ENCODE measurements at places on chromosomes 16 and 17.

DNA sequence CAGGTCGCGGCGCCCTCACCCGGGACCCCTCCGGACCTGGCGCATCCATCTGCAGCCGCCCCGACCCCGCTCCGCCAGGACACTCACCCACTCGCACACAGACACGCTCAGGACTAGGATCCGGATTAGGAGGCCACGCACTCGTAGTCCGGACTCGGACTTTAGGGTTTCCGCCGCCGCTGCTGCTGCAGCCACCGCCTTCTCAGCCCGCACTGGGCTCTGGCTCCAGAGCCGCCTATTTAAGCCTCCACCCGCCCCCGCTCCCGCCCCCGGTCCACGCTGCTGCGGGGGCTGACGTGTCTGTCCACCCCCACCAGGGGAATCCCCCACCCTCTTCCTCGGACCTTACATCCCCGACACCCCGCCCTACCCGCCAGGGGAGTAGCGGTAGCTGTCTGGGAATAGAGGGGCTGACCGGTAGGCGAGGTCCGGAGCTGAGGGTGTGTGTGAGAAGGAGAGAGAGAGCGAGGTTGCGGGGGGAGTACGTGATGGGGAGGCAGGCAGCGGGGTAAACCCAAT is at the start of gene RRAD:
TSS of gene RRAD (minus strand) at position 214 of the 519 bp plus-strand sequence. CDS start 356 bp downstream, outside the sequence.
- no peak for DNase-seq

DNA sequence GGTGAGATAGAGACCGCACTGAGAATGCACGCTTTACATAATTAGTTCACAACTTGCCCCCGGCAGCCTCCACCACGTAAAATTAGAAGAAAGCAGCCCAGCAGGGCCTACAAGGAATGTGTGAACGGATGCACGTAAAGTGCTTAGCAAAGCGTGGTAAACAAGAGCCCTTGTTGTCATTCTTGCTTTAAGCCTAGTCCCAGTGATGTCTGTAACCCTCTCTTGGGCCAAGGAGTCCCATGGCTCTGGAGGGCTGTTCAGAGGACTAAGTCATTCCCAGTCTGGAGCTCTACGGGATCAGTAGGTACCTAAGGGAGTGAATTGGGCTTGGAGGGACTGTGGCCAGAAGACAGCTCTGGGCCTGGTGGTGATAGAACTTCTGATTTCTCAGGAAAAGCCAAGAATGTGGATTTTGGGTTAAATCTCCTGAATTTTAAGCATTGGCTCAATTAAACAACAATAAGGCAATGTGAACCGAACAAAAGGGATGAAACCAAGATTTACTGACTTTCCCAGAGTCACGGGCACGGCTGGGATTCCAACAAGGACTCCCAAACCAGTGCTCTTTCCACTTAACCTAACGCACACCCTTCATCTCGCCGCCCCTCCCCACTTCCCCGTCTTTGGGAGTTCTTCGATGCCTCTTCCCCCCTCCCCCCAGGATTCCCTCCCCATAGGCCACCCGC is 775 bp upstream of the CHP2 start:
- DNase-seq: no peak

DNA sequence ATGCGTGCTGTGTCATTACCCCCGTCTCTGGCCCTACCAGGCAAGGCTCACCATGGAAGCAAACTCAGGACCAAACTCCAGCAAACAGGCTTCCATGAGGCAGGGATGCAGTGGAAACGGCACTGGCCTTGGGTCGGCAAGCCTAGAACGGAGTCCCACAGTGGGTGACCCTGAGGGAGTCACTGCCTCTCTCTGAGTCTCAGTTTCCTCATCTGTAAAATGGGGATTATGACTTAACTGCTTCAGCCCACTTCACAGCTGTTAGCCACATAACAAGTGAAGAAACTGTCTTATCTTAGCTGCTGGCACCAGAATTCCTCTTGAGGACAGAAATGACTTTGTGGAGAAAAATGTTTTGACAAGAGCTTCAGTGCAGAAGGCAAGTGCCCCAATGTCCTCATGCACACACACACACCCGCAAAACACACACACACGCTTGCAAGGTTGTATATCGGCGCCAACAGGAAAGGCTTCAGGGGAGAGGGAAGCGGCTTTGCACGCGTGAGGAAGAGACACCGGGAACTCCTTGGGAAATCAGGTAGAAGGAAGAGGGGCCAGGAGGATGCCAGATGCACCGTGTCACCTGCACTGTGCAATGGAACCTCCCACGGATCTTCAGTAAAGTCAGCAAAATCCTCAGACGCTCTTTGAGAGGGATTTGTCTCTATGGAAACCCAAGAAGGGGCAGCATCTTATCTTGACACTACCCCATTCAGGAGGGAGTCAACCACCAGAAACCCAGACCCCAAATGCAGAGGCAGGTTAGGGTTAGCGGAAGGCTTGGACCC is 53.7 kb downstream of the GSG1L start:
- no peak for DNase-seq

DNA sequence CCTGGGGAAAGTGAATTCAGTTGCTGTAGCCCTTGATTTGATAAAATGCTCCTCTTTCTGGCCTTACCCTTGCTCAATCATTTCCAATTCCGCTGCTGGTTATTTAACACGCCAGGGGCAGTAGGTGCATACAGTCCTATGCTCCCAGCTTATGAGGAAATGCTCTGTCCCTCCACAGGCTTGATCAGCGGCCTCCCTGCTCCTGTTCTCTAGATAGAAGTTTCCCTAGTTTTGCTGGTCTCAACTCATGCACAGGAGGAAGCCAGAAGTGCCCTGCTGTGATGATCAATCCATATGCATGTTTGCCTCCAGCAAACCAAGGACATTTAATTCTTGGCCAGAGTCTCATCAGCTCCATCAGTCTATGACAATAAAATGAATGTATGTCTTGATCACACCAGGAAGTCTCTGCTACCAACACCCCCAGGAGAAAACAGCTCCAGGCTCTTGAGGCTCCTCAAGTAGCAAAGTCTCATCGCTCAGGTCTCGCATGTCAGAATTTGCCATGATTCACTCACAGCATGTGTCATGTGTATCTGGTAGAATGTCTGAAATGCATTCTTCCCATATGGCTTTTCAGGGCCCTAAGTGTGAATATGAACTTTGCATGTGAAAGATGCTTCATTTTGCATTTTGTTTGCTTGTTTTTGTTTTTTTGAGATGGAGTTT is 208.9 kb downstream of the CDH13 start:
- DNase-seq: no peak

DNA sequence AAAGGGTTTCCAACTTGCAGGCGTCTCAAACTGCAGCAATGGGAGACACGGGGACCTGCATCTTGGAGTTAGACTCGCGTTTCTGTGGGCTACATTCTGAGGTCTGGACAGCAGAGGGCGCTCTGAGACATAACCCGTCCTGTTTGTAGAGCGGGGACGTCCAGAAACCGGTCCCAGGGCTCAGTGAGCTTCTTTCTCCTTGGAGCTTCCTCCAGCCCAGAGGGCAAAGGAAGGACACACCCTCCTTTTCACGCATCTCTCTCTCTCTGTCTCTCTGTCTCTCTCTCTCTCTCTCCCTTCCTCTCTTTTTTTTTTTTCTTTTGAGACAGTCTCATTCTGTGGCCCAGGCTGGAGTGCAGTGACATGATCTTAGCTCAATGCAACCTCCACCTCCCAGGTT is 19.8 kb downstream of the COX4I1 start:
- peak; percentile 82 for DNase-seq

DNA sequence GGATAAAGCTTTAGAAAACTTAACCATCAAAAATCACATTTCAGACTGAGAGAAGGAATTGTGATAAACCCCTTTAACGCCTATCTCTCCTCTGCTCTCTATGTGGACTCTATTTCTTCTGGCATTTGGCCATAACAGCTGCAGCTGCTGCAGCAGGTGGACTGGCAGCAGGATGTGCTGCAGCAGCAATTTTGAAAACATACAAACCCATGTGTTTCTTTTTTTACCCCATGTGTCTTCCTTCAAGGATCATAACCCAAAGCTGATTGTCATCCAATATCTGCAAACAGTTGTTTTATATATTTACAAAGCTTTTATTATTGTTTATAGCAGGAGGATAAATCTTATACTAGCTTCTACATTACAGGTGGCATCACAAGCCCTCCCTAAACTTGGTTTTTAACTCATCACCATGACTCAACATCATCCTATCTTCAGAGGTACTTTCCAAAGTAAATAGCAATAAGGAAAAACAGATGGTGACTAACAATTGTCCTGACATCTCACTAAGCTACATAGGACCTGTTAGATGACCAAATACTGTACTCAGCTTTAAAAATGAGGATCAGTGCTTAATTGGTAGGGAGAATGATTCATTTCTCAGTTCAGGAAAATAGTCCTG is 14.5 kb upstream of the KRTAP9-2 start:
- DNase-seq: no peak

DNA sequence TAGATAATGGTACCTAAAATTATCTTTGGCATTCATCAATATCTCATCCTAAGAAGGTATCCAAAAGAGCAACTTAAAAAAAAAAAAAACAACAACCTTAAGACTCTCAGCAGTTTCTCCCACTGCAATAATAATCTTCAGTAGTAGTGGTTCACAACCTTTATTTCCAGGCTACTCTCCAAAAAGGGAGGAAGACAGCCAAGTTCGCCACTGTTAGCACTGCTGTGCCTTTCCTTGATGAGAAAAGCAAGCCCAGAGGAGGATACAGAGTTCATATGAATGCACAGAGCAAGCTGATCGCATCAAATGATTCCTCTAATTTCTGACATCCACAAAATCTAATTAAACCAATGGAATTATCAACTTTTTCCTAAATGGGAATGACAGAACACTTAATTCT is 199.4 kb downstream of the AATF start:
- no peak for DNase-seq

GRCh38 chr17:74465378-74466110 is 890 bp upstream of the CD300A start:
- no peak for DNase-seq

DNA sequence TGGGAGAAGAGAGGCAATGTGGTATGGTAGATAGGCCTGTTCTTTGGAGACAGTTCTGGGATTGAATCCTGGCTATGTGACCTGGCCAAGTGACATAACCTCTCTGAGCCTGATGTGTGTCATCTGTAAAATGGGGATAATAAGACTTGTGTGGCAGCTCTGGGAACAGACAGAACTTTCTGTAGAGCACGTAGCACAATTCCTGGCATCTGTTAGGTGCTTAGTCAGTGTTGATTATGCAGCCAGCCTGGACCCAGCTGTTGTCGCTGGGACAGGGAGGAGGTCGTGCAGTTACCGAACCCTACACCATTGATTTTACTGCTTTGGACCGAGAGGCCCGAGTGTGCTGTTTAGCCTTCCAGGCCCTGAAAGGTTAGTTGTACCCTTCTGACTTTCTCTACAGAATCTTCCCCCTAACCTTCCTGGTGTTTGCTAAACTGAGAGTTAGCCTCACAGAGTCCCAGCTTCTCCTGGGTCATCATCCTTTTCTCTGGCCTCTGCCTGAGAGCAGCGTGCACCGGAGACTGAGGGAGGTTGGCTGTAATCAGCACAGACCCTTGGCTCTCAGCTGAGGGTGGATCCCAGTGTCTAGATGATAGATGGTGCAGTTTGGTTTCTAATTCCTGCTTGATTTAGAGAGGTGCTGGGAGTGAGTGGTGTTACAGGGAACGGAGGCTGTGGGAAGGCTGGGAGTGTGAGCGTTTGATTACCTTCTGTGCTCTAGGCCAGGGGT is 31.9 kb downstream of the MSI2 start:
- DNase-seq: no peak

DNA sequence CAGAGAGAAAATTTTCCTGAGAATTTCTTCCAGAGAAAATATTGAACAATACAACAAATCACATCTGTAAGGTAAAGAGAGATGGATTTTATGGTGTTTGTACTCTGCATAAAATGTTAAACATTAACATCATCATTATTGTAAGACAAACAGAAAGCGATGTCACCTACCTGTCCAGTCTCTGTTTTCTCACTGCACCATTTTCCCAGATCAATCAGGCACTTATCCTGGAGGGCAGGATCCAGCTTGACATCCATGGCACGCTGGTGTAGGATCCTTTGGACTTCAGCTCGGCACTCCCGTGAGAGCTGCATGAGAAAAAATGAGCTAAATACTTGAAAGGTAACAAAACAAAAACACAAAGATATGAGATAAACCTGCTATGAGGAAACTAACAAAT is 55.9 kb upstream of the CLEC18B start:
- no peak for DNase-seq

DNA sequence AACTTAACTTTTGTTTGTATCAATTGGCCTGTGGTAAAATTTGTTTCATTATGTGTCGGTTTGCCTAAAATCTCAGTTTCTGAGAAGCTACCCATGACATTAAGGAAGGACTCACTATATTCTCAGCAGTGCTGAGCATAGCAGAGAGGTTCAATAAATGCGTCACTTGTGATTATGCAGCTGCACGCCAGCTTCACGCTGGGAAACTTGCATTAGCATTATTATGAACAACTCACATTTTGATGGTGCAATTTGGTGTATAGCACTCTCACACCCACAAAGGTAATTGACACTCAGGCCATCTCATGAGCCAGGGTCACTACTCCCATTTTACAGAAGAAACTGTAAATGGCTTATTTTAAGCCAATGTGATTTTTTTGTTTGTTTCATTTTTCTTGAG is 80.6 kb upstream of the SALL1 start:
- no peak for DNase-seq

DNA sequence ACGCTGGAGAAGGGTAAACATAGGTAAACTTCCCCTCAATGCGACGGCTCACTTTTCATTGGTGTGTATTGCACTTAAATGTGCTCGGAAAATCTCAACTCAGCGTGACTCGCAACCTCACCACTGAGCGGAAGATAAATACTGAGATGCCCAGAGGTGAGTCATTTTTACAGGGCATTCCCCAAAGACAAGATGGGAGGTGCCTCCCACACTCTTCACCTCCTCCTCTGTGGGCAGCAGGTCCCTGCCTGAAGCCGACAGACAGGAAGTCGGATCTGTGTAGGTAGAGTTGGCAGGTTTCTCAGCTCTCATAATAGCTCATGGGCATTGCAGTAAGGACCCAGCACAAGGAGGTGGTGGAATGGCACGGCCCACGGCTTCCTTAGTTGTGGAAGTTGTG is 274.6 kb upstream of the HSBP1 start:
- no peak for DNase-seq

GRCh38 chr16:84838383-84838948 is 18.7 kb downstream of the CRISPLD2 start:
- no peak for DNase-seq

- DNase-seq: peak; percentile 67
Observed at GRCh38 chr16:50747207-50747956, 5.5 kb downstream of the CYLD start.

DNA sequence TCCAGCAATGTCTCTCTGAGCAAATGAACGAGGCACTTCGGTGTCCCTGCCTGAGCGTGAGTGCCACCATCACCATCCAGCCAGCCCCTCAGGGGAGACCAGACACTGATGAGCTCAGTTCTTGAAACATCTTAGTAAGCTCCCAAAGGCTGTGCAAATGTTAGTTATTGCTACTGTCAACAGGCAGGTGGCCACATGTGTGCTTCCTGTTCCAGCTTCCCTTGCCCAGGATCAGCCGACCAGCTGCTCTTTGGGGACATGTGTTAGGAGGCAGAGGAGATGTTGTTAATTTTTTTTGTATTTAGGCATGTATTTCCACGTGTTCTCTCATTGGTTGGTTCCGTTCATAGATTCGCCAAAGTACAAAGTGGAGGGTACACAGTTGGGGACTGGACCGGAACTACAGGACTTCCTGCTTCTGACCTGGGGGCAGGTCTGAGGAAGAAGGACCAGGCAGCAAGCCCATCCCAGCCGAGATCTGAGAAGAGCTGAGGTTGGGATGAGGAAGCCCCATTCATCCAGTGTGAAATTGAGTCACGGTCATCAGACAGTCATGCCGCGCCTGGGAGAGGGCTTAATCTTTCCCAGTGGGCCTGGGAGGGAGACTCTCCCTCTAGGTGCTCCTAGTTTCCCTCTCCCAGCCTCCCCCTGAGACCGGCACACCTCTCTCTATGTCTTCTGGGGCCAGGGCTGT is 3.8 kb downstream of the TTYH2 start:
- no peak for DNase-seq

- no peak for DNase-seq
Observed at GRCh38 chr17:28334666-28335200, 539 bp downstream of the IFT20 start.

All from hematopoietic multipotent progenitor cell treated with erythropoietin and hydrocortisone succinate and interleukin-3 and kit ligand, for 8 days (in vitro differentiated cells).